Kidney (tissue), 22 donors: ENCODE measurements at places on chromosomes 3 and 15.

- H3K36me3 ChIP-seq: no peaks in the 10 kb centered on the region
- no peaks in the 10 kb centered on the region for H3K27me3 ChIP-seq
- DNase-seq: no peak
- H3K4me3 ChIP-seq: no peak overlapping the region
- no peak overlapping the region for H3K27ac ChIP-seq
Observed at GRCh38 chr3:149703466-149703865, 45.6 kb upstream of the WWTR1 start.

DNA sequence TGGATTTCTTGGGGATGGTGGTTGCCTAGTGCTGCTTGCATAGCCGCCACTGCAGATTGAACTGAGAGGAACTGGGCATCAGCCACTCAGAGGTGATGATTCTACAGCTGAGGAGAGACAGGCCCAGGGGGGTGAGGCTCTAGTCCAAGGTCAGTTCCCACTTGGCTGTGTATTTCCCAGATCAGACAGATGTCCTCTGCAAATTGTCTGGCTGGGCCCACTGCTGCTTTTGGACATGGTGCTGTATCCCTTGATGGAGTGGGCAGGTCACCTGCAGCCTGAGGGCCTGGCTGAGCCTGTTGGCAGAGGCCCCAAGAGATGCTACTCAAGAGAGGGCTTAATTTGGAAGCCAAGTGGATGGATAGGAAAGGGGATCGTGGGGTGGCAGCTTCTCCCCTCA, 124.5 kb upstream of the CTDSPL start:
- no peaks in the 10 kb centered on the region for H3K4me1 ChIP-seq
- no peaks in the 10 kb centered on the region for H3K36me3 ChIP-seq
- no peak for DNase-seq
- no peak overlapping the region for H3K4me3 ChIP-seq
- H3K27me3 ChIP-seq: no peaks in the 10 kb centered on the region

GRCh38 chr3:23258110-23258509, 55.0 kb downstream of the UBE2E2 start:
- H3K27me3 ChIP-seq: no peaks in the 10 kb centered on the region
- H3K36me3 ChIP-seq: no peaks in the 10 kb centered on the region
- DNase-seq: no peak
- no peak overlapping the region for H3K4me3 ChIP-seq
- H3K27ac ChIP-seq: no peak overlapping the region

- no peak overlapping the region for H3K4me3 ChIP-seq
- no peaks in the 10 kb centered on the region for H3K36me3 ChIP-seq
- H3K27me3 ChIP-seq: no peaks in the 10 kb centered on the region
- H3K27ac ChIP-seq: no peak overlapping the region
- no peaks in the 10 kb centered on the region for H3K4me1 ChIP-seq
Observed at GRCh38 chr3:12194669-12195161, 36.0 kb upstream of the TIMP4 start.

- H3K4me1 ChIP-seq: no peaks in the 10 kb centered on the region
- H3K27me3 ChIP-seq: no peaks in the 10 kb centered on the region
- H3K4me3 ChIP-seq: no peak overlapping the region
- no peaks in the 10 kb centered on the region for H3K36me3 ChIP-seq
- no peak for DNase-seq
- no peak overlapping the region for H3K27ac ChIP-seq
Observed at GRCh38 chr15:69509131-69509530, 56.5 kb downstream of the RPLP1 start.

GRCh38 chr15:78394026-78394425, 44.0 kb upstream of the IREB2 start:
- H3K27me3 ChIP-seq: no peaks in the 10 kb centered on the region
- no peak overlapping the region for H3K27ac ChIP-seq
- H3K36me3 ChIP-seq: no peaks in the 10 kb centered on the region

GRCh38 chr15:40421246-40422157, 15.9 kb downstream of the IVD start:
- H3K4me1 ChIP-seq: peaks cover 12% of the 10 kb centered on the region
- no peak overlapping the region for H3K4me3 ChIP-seq
- H3K27me3 ChIP-seq: no peaks in the 10 kb centered on the region
- H3K36me3 ChIP-seq: peaks cover 3% of the 10 kb centered on the region
- no peak overlapping the region for H3K27ac ChIP-seq

DNA sequence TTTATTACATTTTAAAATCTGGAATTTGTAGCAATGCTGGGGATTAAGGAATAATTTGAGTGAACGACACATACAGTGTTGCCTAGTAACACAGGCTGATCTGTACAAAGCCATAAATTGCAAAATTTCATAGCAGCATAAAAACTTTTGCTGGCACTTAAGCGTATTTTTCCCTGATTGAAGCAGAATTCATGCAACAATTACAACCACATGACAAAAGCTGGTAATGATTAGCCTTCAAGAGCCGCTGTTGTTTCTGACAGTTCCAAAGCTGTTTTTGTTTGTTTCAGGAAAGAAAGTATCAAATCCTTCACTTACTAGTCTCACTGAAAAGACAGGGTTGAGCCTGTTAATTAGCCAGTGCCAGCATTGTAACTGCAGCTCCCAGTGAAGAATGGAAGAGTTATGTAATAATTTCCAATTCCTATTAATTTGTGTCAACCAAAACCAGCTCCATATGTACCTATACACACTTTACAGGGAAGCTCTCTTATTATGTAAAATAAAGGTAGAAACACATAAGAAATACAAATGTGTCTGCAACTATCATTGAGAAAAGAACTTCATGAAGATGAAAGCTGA, 60.7 kb downstream of the AGTR1 start:
- H3K27me3 ChIP-seq: no peaks in the 10 kb centered on the region
- H3K36me3 ChIP-seq: no peaks in the 10 kb centered on the region
- no peaks in the 10 kb centered on the region for H3K4me1 ChIP-seq
- no peak overlapping the region for H3K4me3 ChIP-seq
- H3K27ac ChIP-seq: no peak overlapping the region

DNA sequence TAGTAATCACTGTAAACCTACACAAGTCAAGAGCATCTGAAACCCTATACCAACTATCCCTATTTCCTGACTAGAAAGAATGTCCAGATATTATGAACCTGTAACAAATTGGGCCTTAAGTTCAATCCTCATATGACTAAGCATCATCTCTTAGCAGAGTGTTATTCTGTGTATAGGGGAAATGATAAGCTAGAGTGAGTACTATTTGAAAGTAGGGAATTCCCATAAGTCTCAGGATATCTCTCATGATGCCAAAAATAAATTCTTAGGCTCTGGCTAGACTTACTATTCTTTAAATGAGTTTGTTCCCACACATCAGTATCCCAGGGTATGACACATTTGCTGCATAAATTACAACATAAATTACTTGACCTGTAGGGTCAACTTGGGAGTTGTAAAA, 15.3 kb downstream of the MRPL47 start:
- peaks cover 2% of the 10 kb centered on the region for H3K36me3 ChIP-seq
- no peak overlapping the region for H3K4me3 ChIP-seq
- no peaks in the 10 kb centered on the region for H3K4me1 ChIP-seq
- H3K27ac ChIP-seq: no peak overlapping the region
- no peaks in the 10 kb centered on the region for H3K27me3 ChIP-seq

DNA sequence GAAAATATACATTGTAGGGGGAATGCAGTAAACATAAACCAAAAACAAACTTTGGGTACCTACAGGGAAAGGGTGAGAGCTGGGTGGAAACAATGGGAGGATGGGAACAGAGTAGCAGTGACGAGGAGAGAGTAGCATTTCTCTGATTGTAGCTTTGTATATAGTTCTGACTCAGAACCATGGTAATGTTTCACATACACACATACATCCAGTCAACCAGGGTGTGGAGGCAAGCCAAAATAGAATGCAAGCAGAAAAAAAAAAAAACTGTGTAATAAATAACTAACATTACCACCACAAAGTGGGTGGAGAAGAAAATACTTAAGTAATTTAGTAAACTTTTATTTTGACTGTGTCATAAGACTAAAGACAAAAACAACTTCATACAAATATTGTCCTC, 27.2 kb downstream of the BCL2A1 start:
- no peaks in the 10 kb centered on the region for H3K36me3 ChIP-seq
- H3K4me3 ChIP-seq: no peak overlapping the region
- DNase-seq: no peak
- H3K4me1 ChIP-seq: no peaks in the 10 kb centered on the region
- H3K27me3 ChIP-seq: no peaks in the 10 kb centered on the region

- no peaks in the 10 kb centered on the region for H3K36me3 ChIP-seq
- no peak overlapping the region for H3K27ac ChIP-seq
- H3K4me3 ChIP-seq: peak overlapping the region; percentile 82
- H3K27me3 ChIP-seq: no peaks in the 10 kb centered on the region
Observed at GRCh38 chr3:179651687-179652446, 973 bp upstream of the USP13 start.

DNA sequence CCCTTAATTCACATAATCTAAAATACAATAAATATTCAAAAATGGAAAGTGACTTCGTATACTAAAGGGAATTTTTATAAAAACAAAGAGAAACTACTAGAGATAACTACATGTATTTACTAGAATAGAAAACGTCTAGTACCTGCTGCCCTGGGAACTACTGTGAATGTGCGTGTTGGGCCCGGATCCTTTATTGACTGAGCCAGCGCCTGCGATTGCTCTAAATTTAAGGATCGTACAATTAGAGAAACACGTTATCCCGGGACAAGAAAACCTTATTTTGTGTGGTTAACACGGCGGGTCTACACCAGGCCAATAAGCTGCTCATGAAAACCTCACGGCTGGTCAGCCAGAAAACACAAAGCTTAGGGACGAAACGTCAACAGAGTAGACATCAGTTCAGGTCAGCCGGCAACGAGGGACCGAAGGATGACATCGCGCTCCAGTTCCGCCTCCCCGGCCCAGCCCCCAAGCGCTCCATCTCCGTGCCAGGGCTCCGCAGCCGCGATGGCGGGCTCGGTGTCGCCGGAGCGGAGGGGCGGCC, 555 bp downstream of the TM2D3 start:
- no peaks in the 10 kb centered on the region for H3K4me1 ChIP-seq
- DNase-seq: peak; percentile 64
- H3K27me3 ChIP-seq: no peaks in the 10 kb centered on the region
- H3K36me3 ChIP-seq: peaks cover 13% of the 10 kb centered on the region
- peak overlapping the region; percentile 96 for H3K27ac ChIP-seq

- no peak overlapping the region for H3K27ac ChIP-seq
- no peaks in the 10 kb centered on the region for H3K4me1 ChIP-seq
- no peaks in the 10 kb centered on the region for H3K36me3 ChIP-seq
- peak overlapping the region; percentile 7 for H3K4me3 ChIP-seq
Observed at GRCh38 chr15:75178171-75178937, 23.3 kb upstream of the C15orf39 start.

DNA sequence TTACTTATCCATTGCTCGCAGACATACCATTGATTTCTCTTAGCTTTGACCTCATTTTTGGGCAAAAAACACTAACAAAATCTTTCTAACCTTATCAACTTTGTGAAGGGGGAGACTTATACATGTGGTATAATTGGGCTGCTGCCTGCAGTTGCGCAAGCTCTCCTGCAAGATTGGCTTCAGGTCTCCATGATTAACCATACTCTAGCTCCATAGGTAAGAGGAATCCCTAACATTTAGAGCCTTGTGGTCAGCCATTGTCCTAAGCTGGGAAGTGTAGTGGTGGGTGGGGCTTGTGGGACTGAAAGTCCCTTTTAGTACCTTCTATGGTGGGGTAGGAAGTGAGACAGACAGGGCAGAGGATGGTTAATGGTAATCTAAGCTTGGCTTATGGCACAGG, 179.6 kb upstream of the THRB start:
- H3K27me3 ChIP-seq: no peaks in the 10 kb centered on the region
- no peaks in the 10 kb centered on the region for H3K36me3 ChIP-seq
- no peaks in the 10 kb centered on the region for H3K4me1 ChIP-seq
- H3K27ac ChIP-seq: no peak overlapping the region
- DNase-seq: no peak
- no peak overlapping the region for H3K4me3 ChIP-seq

GRCh38 chr3:40593351-40593750, 68.6 kb downstream of the ZNF621 start:
- no peak for DNase-seq
- no peaks in the 10 kb centered on the region for H3K27me3 ChIP-seq
- H3K36me3 ChIP-seq: no peaks in the 10 kb centered on the region
- no peaks in the 10 kb centered on the region for H3K4me1 ChIP-seq
- no peak overlapping the region for H3K4me3 ChIP-seq

- H3K4me1 ChIP-seq: no peaks in the 10 kb centered on the region
- H3K36me3 ChIP-seq: no peaks in the 10 kb centered on the region
- DNase-seq: no peak
- H3K4me3 ChIP-seq: no peak overlapping the region
- H3K27ac ChIP-seq: no peak overlapping the region
Observed at GRCh38 chr3:67648701-67649100, 5.7 kb downstream of the SUCLG2 start.

DNA sequence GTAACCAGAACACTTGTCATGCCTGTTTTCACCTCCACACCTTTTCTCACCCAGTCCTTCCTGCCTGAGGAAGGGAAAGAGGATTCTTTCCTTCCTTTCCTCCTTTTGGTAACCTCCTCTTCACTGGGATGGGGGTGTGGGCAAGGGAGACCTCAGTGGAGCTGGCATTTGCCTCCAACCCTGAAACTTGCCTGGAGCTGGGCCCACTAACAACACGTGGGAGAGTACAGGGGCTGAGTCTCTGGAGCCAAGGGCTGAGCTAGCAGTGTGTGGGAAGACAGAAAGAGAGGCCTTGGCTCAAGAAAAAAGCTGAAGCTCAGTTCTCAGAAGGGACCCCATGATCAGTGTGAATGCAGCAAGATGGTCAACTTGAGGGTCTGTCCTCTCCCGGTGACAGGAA, 86.6 kb upstream of the SLC6A11 start:
- no peak overlapping the region for H3K4me3 ChIP-seq
- DNase-seq: no peak
- H3K27me3 ChIP-seq: no peaks in the 10 kb centered on the region
- no peaks in the 10 kb centered on the region for H3K4me1 ChIP-seq
- no peak overlapping the region for H3K27ac ChIP-seq

DNA sequence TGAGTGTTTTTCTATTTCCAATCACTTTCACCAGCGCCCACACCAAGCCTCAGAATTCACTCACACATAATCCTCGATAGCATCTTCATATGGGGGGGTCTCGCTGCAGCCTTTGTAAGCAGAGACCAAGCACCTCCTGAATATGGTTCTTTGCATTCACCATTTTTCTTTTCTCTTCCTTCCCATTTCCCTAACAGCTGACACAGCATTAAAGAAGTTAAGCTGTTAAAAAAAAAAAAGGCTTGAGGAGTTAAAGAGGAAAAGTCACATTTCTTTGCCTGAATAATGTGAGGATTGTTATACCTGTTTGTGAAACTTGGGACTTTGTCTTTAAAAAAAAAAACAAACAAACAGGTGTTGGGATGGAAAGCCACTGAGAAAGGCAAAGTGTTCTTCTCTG, 41.6 kb downstream of the RFTN1 start:
- DNase-seq: no peak
- no peaks in the 10 kb centered on the region for H3K36me3 ChIP-seq
- H3K4me1 ChIP-seq: peaks cover 4% of the 10 kb centered on the region
- H3K27ac ChIP-seq: no peak overlapping the region

- H3K4me3 ChIP-seq: no peak overlapping the region
- no peak overlapping the region for H3K27ac ChIP-seq
- no peaks in the 10 kb centered on the region for H3K36me3 ChIP-seq
- DNase-seq: no peak
- H3K27me3 ChIP-seq: no peaks in the 10 kb centered on the region
Observed at GRCh38 chr3:117606866-117607265, 897.3 kb downstream of the TUSC7 start.

GRCh38 chr3:52939600-52939999, 42.3 kb upstream of the STIMATE start:
- no peaks in the 10 kb centered on the region for H3K27me3 ChIP-seq
- no peak for DNase-seq
- H3K4me3 ChIP-seq: no peak overlapping the region
- no peak overlapping the region for H3K27ac ChIP-seq
- no peaks in the 10 kb centered on the region for H3K36me3 ChIP-seq
